ENCODE measurements at places on chromosomes 1 and 21.

GRCh38 chr21:45128613-45129188, 54.3 kb downstream of the ADARB1 start:
- DNase-seq: peak; percentile 5

GRCh38 chr21:42784276-42784675, 95.1 kb downstream of the WDR4 start:
- DNase-seq: no peak

- no peak for DNase-seq
Measured at GRCh38 chr1:113805256-113805531, 7.1 kb downstream of the RSBN1 start.

GRCh38 chr1:51982161-51982560, 8.3 kb downstream of the RAB3B start:
- DNase-seq: no peak

GRCh38 chr1:31714442-31715086, 10.7 kb upstream of the COL16A1 start:
- peak; percentile 35 for DNase-seq

GRCh38 chr1:68528243-68528642, 31.4 kb upstream of the DEPDC1 start:
- no peak for DNase-seq

Data from NCI-H748 treated with DMSO at 0.1 percent for 48 hours (cell line).